ENCODE measurements at places on chromosomes 1 and 21. TPM values are rescaled to one million over a fixed set of nuclear protein-coding genes. Genes with fewer than 3 reads are reported as not detected.

GRCh38 chr1:220952961-220953643 lies 73.9 kb downstream of the HLX start:
- DNase-seq: no peak

- DNase-seq: no peak
These were observed 349 bp upstream of the GPN2 start for GRCh38 chr1:26890467-26890796.

The TEDDM1 gene
- not detected for total RNA-seq

The ASTN1 gene
- not detected for total RNA-seq

The PDZK1IP1 gene
- not detected for total RNA-seq

GRCh38 chr1:209844695-209845407 lies 17.1 kb downstream of the UTP25 start:
- DNase-seq: no peak

GRCh38 chr1:203026031-203026665 lies at the start of gene PPFIA4:
PPFIA4 (plus strand) TSS chr1:203026491; CDS start chr1:203039009, 12,518 bp downstream.
- DNase-seq: peak; percentile 87

The METTL13 gene
- 33.6 TPM for total RNA-seq

- DNase-seq: no peak
These were observed 38.5 kb downstream of the TESK2 start for GRCh38 chr1:45452503-45452902.

DNA sequence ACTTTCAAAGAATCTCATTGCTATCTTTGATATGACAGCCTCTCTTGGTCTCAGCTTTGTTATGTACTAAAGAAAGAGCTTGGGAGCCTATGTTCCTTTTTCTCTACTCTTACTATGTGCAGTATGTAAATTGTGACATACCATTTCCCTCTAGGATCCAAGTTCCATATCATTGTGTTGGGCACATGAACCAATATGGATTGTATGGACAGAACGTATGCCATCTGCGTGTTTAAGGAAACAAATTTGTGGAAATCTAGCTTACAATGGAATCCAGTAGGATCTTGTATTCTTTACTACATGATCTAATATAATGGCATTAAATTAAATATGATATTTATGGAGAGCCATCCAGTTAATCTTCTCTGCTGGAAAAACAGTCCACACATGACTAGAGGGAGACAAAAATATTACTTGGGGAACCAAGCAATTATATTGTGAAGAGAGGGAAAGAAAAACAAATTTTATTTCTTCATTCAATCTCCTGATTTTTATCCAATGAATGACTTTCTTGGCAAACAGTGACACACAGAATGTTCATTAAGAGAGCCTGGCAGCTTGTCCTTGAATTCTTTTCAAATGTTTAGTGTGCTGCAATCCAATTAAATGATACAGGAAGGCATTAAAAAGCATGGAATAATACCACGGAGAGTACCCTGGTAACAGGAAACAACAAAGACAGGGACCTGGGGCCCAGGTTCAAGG lies 106.5 kb upstream of the DAB1 start:
- no peak for DNase-seq

The PCAT6 gene
- 0.83 TPM for total RNA-seq

DNA sequence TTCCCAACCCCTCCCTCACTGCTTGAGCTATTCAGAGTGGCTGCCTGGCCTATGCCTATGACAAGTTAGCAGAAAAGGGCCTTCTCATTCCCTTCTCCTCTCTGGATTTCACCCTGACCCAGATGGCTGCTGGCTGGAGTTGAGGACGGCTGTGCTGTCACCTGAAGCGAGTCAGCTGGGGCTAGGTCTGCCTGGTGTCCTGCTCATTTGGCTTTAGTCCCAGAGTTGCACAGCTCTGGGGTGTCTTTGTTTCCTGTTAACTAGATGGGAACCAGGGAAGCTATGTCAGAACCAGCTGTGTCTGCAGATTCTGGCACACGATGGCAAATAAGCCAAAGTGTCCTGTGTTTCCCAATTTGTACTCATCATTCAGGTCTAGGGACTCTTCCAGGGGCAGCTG lies 52.9 kb downstream of the CNIH3 start:
- DNase-seq: no peak

DNA sequence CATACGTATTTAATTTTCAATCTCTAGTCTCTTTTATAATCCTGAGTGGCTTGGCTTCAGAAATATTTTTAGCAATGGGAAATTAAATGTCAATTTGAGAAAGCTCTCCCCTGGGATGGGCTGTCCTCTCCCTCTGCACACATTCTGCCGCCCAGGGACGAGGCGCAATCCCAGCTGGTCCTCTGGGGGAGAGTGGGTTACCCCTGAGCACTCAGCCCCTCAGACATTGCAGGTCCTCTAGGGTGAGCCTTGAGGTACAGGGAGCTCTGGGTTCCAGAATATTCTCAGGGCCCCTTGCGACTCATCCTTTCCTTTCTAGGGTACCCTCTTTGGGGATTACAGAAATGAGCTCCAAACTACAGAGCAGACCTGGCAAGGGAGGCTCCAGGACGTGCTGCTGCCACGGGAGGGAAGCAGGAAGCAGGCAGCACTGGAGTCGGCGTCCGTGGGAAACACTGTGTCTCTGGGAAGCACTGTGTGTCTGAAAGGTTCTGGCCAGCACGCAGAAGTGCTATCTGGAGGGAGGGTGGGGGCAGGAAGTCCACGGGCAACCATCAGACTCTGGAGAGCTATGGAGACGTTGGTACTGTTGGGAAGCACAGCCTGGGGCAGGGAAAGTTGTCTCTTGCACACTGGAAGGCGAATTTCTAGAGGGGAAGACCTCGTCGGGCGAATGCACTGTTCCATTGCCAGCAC lies 343.3 kb upstream of the VAMP3 start:
- DNase-seq: no peak

- DNase-seq: peak; percentile 49
These were observed 197.7 kb upstream of the DUSP10 start for GRCh38 chr1:221939607-221940006.

GRCh38 chr1:55129194-55129728 lies 85.9 kb downstream of the USP24 start:
- DNase-seq: no peak

The CELA2A gene
- not detected for total RNA-seq

DNA sequence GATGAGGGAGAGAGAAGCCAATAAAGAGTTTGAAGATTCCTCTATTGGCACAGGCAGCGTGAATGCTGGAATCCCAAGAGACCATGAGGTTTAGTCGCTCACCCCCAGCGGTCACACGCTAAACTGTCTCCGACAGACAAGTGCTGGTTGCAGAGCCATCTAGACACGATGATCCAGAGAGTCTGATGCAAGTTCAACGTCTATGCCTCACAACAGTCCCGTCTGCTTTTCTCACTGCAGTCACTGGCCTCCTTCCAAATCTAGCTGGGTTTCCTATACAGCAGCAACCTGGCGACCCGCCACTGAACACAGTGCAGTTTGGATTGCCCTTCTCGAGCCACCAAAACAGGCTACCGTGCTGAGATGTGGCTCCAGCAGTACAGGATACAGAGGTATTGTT lies 98.6 kb upstream of the KRTAP19-8 start:
- DNase-seq: no peak

The SAMSN1 gene
- total RNA-seq: 48.7 TPM

The PSRC1 gene
- not detected for total RNA-seq

DNA sequence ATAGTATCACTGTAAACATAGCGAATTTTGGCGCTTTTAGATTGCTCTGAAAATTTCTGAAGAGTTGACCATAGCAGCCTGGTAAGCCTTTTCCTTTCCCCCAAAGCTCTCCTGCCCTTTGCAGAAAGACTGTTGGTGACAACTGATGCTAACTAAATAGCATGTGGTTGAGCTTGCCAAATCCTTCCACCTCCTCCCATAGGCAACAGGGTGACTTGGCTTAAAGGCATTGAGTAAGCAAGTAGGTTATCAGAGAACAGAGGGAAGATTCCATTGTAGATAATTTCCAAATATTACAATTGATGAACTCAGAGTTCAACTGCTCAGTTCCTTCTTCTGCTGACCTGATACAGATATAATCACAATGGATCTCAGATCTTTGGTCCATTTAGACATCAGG lies 19.9 kb upstream of the HMGCL start:
- DNase-seq: no peak

The MAN1C1 gene
- 0.20 TPM for total RNA-seq

GRCh38 chr1:206855859-206856258 lies 9.6 kb upstream of the IL20 start:
- DNase-seq: no peak

GRCh38 chr1:21254335-21254951 lies 35.8 kb downstream of the ECE1 start:
- DNase-seq: no peak

GRCh38 chr1:50917138-50918137 lies 42.6 kb downstream of the FAF1 start:
- DNase-seq: no peak

GRCh38 chr1:43304771-43305300 lies 4.1 kb downstream of the TIE1 start:
- DNase-seq: no peak

GRCh38 chr1:21931171-21932093 lies 5.7 kb downstream of the HSPG2 start:
- no peak for DNase-seq

The CHIT1 gene
- 6.6 TPM for total RNA-seq

GRCh38 chr1:230494026-230494425 lies 67.9 kb upstream of the PGBD5 start:
- no peak for DNase-seq

GRCh38 chr1:39952359-39953110 lies 2.4 kb upstream of the MFSD2A start:
- DNase-seq: no peak

The PCSK9 gene
- total RNA-seq: not detected

- no peak for DNase-seq
These were observed at the start of gene ST6GALNAC5 for GRCh38 chr1:76867342-76868130. ST6GALNAC5 (plus strand) TSS chr1:76867480.

- DNase-seq: no peak
These were observed 21.4 kb downstream of the FOXO6 start for GRCh38 chr1:41382480-41383090.

- DNase-seq: no peak
These were observed 7.0 kb downstream of the PALMD start for GRCh38 chr1:99652881-99653281.

- DNase-seq: no peak
These were observed 51.1 kb downstream of the DISP3 start for GRCh38 chr1:11529763-11530730.

The IFI44L gene
- total RNA-seq: 5.0 TPM

DNA sequence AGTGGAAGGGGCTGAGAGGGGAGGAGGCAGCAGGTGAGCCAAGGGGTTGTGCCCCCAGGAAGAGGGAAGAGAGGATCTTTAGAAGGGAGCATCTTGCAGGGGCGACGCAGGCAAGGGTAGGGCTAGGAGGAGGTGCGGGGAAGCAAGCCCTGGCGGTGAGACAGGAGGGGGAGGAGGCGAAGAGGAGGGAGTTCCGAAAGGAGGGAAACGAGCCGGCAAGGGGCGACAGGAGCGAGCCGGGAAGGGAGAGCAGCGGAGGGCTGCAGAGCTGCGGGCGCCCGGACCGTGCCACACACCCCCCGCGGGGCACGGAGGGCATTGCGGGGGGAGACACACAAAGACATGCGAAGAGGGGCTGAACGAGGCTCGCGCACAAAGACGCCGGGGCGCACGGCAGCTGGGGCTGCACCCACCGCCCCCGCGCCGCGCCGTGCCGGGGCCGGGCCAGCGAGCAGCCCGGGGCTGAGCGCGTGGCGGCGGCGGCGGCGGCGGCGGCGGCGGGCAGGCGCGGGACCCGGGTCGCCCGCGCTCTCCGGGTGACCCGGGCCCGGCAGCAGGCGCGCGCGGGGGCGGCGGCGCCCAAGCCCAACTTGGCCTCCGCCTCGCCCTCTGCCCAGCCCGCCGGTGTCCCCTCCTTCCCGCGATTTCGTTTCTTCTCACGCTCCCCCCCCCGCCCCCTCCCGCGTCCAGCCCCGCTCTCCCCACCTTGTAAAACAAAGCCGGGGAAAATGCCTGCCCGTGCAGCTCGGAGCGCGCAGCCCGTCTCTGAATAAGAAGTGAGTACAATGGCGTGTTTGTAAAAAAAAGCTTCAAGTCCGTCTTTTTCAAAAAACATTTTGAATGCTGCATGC lies at the start of gene KCNK2:
TSS of gene KCNK2 (plus strand) at position 206 of the 851 bp plus-strand sequence. CDS start 649 bp downstream, outside the sequence.
- DNase-seq: no peak

- DNase-seq: no peak
These were observed 11.9 kb upstream of the PDE9A start for GRCh38 chr21:42641311-42642218.

DNA sequence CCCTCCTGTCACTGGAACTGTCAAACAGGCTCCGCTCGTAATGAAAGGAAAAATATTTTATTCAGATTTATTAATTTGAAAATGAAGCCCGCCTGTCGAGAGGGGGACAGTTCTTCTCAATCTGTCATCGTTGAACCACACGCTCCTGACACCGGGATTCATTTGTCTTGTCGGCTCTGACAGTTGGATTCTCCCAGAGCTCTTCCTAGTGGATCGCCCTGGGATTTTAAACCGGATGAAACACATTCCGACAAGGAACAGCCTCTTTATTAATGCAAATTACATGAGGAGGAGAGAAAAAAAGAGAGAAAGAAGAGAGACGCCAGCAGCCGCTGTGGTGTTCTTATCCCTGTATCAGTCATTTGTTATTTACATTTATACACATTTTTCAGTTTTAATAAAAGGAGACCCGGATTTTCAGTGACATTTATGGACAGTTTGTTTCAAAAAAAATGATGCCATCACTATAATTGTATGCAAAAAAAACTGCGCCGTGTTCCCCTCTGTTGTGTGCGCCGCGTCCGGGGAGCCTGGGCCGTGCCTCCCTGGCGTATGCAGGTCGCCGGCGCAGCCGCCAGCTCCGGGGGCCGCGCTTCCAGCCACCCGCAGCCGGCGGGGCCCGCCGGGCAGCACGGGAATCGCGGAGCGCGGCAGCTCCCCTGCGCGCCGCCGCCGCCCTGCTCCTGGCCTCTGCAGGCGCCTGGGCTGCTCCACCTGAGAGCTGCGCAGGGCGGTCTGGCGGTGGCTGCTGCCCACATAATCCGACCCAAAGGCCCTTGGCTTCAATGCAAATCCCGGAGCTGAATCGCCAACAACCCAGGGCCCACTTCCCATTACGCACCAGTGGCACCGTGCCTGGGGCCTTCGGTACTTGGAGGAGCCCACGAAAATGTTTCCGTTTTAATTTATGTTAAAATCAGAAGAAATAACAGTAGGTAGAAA lies 237.9 kb upstream of the PBX1 start:
- DNase-seq: no peak

DNA sequence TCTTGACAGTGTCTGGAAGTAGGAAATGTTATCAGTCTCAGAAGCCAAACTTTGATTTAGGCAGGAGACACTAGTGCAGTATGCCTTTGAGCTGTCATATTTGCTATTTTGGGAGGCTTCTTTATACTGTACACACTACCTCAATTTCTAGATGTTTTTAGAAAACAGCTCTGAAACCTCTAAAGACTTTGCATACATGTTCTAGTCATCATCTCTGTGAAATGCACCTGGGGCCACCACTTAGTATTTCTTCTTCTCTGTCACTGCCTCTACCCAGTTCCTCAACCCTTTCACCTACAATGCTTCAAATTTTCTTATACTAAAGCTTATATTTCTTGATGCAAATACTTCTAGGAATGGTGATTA lies 29.1 kb upstream of the PLA2G4A start:
- no peak for DNase-seq

All from activated B cell treated with CpG ODN at 0.5 μM for 24 hours (primary cell).